B cell (primary cell): ENCODE measurements at places on chromosomes 6 and 20. TPM values are rescaled to one million over a fixed set of nuclear protein-coding genes. Genes with fewer than 3 reads are reported as not detected.

XKR7 gene
- total RNA-seq = 0.05 and 0.10 TPM in 2 replicates

MRAP2 gene
- total RNA-seq = not detected in 2 replicates

LINC00237 gene
- total RNA-seq = not detected in 2 replicates

TAB2 gene
- total RNA-seq = 85.4 and 88.5 TPM in 2 replicates

SEMG1 gene
- not detected in 2 replicates for total RNA-seq

DSN1 gene
- total RNA-seq = 17.1 and 18.4 TPM in 2 replicates

LY6G5B gene
- 42.3 and 44.2 TPM in 2 replicates for total RNA-seq

DLL1 gene
- total RNA-seq = 4.5 and 6.8 TPM in 2 replicates

PTP4A1 gene
- total RNA-seq = 33.7 and 39.5 TPM in 2 replicates

BCAS4 gene
- total RNA-seq = 88.2 and 91.0 TPM in 2 replicates

RAB44 gene
- 0.15 and 0.19 TPM in 2 replicates for total RNA-seq

RALGAPA2 gene
- total RNA-seq = 32.2 and 33.1 TPM in 2 replicates

SLC17A4 gene
- not detected in 2 replicates for total RNA-seq

DEFB124 gene
- not detected in 2 replicates for total RNA-seq

OPN5 gene
- total RNA-seq = not detected in 2 replicates

SNAP91 gene
- not detected in 2 replicates for total RNA-seq

GJA10 gene
- total RNA-seq = not detected in 2 replicates

HLA-DQB1 gene
- 267 and 287 TPM in 2 replicates for total RNA-seq

SNAP25 gene
- total RNA-seq = not detected in 2 replicates

HLA-DPB1 gene
- total RNA-seq = 1,068 and 1,104 TPM in 2 replicates

SYNGAP1 gene
- 31.4 and 43.0 TPM in 2 replicates for total RNA-seq

MYL9 gene
- 3.5 and 3.8 TPM in 2 replicates for total RNA-seq

TRIM38 gene
- 57.2 and 57.5 TPM in 2 replicates for total RNA-seq
